Epithelial cell of prostate (primary cell): ENCODE measurements at places on chromosomes 2 and 18.

DNA sequence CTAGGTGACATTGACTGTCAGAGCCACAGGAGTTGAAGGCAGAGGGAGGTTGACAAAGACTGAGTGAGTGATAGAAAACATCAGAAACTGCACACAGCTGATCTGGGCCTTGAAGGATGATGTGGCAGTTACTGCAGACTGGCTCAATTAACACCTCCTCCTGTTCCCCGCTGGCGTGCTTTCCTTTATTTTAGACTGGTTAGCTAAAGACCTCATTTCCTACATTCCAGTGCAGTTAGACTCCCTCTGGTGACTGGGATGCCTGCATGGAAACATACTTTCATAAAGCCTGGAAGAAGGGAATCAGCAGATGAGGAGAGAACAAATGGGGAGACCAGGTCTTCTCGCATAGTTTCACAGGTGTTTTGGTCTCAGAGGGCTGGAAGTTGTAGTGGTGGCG is 7.1 kb downstream of the TPGS2 start:
- DNase-seq, result no peak

DNA sequence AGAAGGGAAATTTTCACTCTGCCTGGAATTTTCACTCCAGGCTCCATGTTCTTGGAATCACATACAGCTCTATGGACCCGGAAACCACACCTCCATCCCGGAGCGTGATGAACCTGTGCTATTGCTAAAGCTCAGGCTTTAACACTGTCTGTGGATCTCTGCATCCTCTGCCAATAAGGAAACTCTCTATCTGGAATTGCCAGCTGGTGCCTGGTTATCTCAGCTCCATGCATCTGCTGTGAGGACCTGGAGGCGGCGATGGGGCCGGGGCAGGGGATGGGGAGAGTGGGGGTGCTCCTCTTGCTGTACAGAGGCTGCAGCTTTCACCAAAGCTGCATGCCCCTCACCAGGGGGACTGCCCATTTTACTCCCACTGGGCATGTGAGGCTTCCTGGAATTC is 754.0 kb upstream of the SOX11 start:
- no peak for DNase-seq

GRCh38 chr2:16777123-16777870 is 111.7 kb upstream of the CYRIA start:
- DNase-seq, result no peak

- DNase-seq, result peak; percentile 26
Measured at GRCh38 chr2:150856596-150857281, 369.3 kb upstream of the RND3 start.

GRCh38 chr2:72117718-72118117 is 29.9 kb downstream of the CYP26B1 start:
- DNase-seq, result no peak

DNA sequence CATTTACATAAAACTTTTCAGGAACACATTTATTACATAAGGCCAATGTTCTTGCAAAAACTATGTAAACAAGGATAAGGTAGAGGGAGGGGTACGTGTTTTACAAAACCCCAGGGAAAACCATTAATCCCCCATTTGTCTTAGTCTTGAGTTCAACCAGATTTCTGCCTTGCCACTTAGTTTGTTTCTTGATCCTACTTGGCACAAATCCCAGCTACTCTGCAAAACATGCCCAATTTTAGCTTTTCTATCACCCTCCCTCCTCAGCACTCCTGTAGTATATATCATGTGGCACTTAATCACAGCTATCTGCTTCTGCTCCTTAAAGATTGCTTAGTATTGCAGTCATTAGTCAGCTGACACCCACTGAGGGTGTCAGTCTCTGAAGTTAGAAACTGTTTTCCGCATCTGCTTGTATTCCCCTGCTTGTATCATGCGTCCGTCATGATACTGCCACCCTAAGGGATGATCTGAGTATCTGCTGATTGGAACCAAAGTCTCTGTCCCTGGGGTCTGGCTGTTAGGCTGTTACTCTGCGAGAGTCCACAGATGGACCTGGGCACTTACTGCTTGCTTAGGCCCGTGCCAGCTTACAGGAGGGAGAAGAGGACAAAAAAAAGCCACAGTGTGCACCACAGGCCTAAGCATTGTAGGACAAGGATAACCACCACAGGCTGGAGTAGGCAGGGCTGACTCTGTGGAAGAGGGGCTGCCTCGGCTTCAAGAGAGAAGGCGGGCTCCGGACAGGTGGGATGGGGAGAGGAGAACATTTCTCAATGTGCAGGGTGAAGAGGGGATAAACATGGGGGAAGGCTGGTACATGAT is 82.2 kb downstream of the EPAS1 start:
- DNase-seq, result no peak

DNA sequence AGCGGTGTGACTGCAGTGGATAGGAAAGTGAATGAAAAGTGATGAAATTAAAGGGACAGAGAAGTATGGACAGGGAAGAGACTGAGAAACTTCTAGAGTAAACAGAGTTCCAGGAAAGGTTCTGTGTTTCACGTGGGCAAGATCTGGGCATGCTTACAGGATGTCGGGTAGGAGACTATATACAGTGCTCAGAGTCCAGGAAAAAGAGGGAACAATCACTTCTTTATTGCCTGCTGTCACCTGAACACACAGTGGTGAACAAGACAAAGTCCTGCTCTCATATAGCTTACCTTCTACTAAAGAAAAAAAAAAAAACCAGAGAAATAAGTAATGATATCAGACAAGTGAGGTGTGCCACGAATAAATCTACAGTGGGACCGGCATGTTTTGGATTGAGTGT is 2.4 kb downstream of the LRPPRC start:
- DNase-seq, result no peak

DNA sequence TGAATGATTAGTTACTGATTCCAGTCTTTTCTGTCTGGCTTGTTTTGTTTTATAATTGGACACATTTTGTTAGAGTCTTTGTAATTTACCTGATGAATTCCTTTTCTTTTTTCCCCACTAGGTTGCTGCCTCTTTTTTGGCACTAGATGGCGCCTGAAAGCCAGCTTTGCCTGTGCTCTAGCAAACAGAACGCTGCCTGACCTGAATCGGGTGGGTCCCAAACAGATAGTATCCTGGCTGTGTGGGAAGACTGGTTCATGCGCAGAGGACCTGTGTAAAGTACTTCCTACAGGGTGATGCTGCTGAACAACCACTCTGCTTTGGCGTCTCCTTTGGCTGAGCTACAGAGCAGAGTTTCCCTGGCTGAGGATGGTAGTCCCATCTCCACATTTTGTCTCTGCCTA is 288.2 kb downstream of the IKZF2 start:
- no peak for DNase-seq

GRCh38 chr2:95374029-95374428 is 28.5 kb upstream of the FAHD2A start:
- no peak for DNase-seq

DNA sequence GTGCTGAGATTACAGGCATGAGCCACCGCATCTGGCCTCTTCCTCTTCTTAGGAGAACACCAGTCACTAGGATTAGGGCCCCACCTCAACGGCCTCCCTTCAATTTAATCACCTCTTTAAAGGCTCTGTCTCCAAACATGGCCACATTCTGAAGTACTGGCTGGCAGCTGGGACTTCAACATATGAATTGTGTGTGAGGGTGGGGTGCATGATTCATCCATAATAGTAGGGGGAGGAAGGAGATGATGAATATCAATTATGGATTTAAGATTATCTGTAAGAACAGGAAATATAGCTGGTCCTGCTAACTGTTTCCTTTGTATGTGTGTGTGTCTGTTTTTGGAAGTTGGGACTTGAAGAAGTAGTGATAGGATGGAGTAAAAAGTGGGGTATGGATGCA is 14.7 kb upstream of the EPG5 start:
- DNase-seq, result no peak

DNA sequence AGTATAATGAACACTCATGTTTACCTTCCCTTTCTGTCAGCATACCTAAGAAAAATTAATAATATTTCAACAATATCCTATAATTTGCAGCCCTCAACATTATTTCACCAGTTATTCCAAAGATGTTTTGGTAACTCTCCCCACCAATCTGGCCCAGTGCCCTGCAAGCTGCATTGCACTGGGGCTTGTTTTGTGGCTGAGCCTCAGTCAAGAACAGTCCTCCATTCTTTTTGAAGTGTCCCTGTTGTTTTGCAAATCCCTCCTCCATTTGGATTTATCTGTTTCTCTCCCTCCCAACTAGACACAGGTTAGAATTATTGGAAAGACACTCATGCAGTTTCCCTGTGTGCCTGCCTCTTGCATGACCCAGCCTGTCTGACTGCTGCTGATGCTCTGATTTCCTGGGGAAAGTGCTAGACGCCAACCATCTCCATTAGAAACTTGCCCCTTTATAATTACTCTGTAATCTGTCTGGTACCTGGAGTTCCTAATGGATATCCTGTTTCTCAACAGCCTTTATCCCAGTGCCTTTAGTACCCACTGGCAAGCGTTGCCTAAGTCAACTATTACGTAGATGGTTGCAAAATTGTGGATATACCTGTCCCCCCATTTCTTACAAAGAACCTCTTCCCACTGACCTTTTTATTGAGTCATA is 60.2 kb downstream of the EIF5B start:
- no peak for DNase-seq

DNA sequence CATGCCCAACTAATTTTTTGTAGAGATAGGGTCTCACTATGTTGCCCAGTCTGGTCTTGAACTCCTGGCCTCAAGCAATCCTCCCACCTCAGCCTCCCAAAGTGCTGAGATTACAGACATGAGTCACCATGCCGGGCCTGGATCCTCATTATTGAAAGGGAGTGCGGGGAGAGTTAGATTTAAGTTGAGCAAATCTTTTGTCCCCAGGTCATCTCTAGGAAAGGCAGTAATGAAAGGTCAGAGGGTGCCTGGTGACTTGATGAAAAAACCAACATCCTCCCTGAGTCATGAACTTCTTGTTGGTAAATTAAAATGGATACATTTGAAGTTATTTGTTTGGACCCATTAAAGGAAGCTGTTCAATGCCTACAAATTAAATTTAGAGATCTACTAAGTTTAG is 25.1 kb downstream of the STAT4 start:
- no peak for DNase-seq

GRCh38 chr2:75597949-75598348 is 37.2 kb upstream of the EVA1A start:
- DNase-seq, result no peak

- DNase-seq, result no peak
Measured at GRCh38 chr2:126515471-126515870, 140.5 kb upstream of the GYPC start.

DNA sequence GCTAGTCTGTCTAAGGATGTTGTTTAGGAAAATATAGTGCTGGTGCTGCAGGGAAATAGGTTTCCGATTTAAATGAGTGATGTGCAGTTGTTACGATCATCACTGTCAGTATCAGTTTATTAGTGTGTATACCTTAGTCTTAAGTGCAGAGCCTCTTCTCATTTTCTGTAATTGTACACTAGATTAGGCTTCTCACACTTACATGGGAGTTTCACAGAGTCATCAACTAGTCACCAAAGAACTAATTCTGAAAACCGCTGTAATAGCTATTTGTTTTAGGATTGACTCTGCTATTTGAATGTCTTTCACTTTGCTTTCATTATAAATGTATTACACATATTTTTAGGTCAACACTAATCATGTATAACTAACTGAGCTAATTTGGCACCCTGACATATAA is 99.8 kb upstream of the ZEB2 start:
- no peak for DNase-seq

GRCh38 chr2:157257312-157258252 is at the start of gene GALNT5:
TSS of gene GALNT5 (plus strand) at chr2:157257705. CDS start at chr2:157258083, 378 bp downstream.
- DNase-seq, result no peak
